Activated naive CD4-positive, alpha-beta T cell treated with anti-CD3 and anti-CD28 coated beads, Interleukin-2, amount 10 ng/mL, durations not matched to agents 7 days and 5 days (primary cell): ENCODE measurements at places on chromosomes 5 and 9.

- DNase-seq: no peak
These were observed 510.4 kb downstream of the PSAT1 start for GRCh38 chr9:78807286-78807685.

DNA sequence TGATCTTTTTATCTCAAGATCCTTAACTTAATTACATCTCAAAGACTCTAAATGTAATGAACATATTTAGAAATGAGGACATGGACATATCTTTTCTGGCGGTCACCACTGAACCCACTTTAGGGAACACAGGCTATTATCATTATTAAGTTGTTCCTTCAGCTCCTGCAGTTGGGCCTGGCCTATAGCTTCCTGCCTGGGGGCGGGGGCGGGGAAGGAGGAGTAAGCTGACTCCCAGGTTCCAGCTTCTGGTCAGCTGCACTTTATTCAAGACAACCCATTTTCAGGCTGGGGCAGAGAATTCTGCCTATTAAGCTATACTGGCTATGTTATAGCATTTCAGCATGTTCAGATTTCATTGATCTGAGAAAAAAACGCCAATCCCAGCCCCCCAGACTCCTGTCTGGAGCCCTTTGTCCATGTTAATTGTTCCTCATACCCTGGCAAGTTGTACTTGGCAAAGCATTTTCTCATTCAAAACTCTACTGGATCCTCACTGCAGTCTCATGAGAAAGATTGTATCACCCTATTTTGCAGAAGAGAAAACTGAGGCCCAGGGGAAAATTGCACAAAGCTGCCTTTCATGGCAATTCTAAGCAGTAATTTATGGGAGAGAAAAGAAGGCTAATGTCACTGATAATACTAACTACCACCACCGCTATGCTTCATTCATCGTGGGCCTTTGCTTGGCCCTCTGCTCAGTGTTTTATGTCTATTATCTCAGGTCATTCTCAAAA lies 25.1 kb downstream of the COL15A1 start:
- DNase-seq: no peak

DNA sequence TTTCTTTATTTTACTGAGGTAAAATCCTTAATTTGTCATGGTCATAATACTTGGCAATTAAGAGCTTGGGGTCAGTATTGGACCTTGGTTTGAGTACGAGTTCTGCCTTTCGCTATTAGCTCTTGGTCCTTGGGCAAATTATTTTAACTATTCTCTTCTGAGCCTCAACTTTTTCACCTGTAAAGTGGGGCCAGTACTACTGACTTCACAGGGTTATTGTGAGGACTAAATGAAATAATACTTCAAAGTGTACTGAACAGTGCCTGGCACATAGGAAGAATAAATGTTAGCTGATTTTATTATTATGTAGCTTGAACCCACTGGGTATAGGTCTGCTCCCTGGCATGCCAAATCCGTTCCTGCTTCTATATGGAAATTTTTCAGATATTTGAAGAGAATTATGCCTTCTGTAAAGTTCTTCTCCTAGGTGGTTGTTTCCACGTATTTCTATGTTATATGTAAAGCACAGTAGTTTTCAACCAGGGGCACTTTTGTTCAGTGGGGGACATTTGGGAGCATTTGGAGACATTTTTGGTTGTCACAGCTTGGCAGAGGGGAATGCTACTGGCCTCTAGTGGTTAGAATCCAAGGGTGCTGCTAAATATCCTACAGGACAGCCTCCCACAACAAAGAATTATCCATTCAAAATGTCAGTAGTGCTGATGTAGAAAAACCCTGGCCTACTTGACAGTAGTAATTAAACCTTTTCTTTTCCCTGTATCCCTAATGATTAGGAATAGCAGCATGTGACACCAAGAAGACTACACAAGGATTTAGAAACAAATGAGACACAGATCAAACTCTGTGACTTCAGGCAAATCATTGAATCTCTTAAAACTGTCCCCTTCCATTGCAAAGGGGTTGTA lies 4.5 kb downstream of the RCL1 start:
- DNase-seq: no peak

DNA sequence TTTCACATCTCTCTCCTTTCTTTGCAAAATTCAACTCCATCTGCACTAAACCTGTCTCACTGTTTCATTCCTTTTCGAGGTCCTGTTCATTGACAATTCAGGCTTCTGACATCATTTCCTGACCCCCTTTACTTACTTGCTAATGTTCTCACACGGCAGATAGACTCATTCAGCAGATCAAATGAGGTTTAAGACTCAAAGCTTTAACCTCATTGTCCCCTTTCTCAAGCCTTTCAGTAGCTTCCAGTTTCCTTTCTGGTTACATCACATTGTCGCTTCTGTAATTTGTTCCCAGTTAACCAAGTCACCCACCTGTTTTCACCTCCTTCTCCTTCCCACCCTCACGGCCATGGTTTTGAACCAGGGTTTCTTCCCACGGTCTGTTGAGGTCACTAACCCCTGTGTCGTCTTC lies 143.4 kb upstream of the OTULINL start:
- no peak for DNase-seq

DNA sequence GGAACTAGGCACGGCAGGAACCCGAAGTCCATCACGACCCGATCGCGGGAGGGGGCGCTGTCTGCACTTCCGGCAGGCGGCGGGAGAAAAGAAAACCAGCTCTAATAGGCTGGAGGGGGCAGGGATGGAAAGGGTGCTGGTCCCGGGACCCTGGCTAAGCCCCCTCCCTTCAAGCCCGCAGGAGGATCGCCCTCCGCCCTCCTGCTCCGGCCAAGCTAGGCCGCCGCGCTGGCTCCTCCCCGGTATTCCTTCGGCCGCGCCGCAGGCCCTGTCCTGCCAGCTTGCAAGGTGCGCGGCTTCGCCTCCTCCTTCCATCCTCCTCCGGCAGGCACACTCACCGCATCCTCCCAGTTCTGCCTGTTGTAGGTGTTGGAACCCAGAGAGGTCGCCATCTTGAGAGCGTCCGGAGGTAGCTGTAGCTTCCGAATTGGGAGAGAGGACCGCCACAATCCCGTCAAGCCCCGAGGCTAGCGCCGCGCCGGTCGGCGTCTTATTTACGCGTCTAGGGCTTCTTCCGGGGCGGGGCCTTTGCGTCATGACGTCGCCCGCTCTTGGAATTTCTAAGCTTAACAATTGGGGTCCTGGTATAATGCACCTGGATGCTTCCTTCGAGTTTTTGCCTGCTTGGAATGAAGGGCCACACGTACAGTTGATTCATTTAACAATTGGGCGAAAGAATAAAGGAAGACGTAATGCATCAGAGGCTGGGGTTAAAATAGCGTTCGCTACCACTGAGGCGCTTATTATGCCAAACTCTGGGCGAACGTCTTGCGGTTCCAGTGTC lies at the start of gene RBM22:
TSS of gene RBM22 (minus strand) at position 469 of the 784 bp plus-strand sequence. CDS start at position 392, 77 bp downstream.
- DNase-seq: peak; percentile 95

DNA sequence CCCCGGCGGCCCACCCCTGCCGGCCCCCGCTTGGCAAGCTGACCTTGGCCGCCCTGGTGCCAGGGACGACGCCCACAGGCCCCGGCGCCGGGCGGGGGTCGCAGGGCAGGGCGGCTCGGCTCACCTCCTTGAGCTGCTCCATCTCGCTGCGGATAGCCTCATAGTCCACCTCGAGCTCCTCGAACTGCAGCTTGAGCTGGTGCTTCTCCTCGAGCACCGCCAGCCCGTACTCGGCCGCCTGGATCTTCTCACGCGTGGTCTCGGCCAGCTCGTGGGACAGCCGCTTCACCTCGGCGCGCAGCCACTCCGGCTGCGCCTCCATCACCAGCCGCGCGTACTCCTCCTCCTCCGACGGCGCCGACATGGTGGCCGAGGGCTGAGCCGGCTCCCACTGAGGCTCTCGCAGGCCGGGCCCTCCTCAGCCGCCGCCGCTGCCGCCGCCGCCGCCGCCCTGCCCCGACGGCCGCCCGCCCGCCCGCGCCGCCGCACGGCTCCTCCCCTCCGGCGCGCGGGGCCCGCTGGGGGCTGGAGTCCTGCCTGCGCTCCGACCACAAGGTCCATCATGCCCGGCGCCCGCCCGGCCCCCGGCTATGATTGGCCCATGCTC lies at the start of gene BICD2:
TSS of gene BICD2 (minus strand) at position 453 of the 607 bp plus-strand sequence. CDS start at position 364, 89 bp downstream.
- no peak for DNase-seq

DNA sequence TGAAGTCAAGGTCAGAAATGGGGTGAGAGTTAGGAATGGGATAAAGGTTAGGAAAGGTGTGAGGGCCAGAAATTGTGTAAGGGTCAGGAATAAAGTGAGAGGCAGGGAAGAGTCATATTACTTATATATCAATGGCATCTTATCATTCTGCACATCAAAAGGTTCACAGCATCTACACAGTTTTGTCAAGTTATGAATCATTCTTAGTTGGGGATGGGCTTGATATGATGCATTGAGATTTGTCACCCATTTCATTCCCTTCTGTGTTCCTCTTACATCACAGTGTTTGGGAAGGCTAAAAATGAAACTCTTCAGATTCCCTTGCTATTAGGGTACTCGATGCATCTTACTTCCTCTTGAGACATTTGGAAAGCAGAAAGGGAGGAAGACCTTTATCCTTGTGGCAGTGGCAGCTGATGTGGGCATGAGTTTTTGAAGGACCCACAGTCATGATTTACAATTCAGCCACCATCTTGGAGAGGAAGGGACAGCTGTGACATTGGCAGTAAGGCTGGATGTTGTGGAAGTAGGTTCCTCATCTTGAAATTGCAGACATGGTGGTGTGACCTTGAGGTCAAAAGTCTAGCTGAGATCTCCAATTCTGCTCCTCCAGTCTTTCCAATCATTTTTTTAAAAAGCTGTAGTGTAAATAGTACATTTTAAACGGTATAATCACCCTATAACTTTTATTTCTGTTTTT lies 24.2 kb upstream of the NPR3 start:
- no peak for DNase-seq

GRCh38 chr5:157558681-157559080 lies 16.9 kb downstream of the ADAM19 start:
- no peak for DNase-seq

GRCh38 chr5:72356361-72356760 lies 36.2 kb downstream of the PTCD2 start:
- DNase-seq: no peak

DNA sequence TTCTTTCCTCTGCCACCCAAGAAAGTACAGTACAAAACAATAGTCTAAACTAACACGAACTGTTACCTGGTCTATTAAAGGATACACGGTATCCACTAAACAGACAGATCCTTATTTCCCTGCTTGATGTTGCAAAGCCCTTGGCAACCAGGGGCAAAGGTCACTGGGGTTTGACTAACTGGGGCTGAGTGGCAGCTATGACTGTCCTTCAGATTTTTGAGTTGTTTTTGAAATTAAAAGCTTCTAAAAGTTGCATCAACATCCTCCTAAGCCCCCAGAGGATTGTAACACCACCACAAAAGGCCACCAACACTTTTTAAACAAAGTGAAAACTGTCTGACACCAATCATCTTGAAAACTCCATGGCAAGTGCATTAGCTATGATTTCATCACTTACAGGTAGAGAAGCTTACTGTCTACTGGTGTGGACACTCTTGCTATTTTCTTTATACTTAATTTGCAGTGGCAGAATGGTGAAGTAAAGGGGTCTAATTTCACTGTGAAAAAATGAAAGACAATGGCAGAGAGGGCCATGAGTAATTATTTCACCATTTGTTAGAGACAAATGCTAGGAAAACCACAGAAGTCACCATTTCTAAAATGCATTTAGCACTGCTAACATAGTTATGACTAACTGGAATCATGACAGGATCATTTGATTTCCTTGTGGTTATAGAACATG lies 292.4 kb downstream of the EFNA5 start:
- DNase-seq: no peak

DNA sequence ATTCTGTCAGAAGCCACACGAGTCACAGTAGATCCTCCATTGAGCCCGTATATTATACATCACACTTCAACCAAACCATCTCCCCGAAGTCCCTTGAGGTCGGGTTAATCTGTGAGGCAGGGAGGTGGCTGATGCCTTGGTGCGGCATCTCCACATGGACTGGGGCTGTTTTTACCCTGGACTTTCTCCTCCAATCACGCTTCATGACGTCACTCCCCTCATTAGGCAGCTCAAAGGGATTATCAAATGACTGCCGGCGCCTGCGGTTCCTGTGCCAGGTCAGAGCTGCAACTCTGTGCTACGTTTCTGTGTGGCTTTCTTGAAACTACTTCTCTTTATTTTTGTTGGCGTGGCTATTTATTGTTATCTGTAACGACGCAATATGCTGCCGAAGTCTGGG lies 53.7 kb downstream of the TMOD1 start:
- DNase-seq: no peak

GRCh38 chr5:66839636-66840185 lies 243.5 kb downstream of the MAST4 start:
- DNase-seq: no peak

GRCh38 chr9:76810377-76810957 lies 46.2 kb downstream of the PCA3 start:
- peak; percentile 47 for DNase-seq

DNA sequence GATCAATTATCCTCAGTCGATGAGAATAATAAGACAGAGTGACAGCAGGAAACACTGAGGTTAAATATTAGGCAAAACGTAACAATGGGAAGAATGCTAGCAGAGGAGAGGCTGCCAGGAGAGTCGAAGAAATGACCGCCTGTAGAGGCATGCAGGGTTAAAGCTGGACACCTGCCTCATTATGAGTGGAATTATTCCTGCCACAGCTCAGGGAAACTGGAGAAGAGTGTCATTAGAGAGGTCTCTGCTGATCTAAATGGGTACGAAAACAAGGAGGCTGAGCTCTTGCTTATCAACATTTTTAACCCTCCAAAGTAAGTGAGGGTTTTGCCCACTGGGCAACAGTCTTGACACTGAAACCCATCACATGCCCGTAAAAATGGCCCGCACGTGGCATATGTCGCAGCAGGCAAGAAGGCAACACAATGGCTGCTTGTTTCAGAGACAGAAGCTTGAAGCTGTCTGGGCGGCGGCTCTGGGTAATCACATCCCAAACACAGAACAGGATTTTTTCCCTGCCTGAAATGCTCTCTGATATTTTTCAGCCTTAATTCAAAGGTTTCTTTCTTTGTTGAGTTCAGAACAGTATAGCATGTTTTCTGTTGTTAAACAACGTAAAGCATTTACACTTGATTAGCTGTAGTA lies 118.7 kb downstream of the MED27 start:
- no peak for DNase-seq

- DNase-seq: no peak
These were observed 408.4 kb upstream of the NMUR2 start for GRCh38 chr5:152813526-152813925.

- peak; percentile 30 for DNase-seq
These were observed 4.3 kb upstream of the IFNB1 start for GRCh38 chr9:21081999-21082398.

DNA sequence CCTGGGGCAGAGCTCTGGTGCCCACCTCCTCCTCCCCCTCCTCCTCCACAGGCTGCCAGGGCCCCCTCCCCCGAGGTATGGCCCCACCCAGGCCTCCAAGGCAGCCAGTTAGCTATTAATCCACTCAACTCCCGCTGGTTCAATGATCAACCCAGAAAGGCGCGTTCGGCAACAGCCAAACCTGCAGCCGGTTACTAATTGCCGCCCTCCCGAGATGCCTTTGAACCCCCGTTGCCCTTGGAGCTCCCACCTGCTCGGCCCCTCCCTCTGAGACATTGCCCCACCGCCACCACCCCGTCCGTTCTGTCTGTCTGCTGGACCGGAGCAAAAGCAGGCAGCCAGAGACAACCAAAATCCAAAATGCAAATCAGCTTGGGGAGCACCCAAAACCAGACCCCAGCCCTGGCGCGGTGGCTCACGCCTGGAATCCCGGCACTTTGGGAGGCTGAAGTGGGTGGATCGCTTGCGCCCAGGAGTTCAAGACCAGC lies 25.8 kb downstream of the NOTCH1 start:
- DNase-seq: no peak

- DNase-seq: no peak
These were observed 429.4 kb downstream of the PIK3R1 start for GRCh38 chr5:68644971-68645370.
